ENCODE measurements at places on chromosomes 4 and X. TPM values are rescaled to one million over a fixed set of nuclear protein-coding genes. Genes with fewer than 3 reads are reported as not detected.

TCEAL3 gene
- total RNA-seq: 8.0 TPM

FGF2 gene
- total RNA-seq: 0.41 TPM

DNA sequence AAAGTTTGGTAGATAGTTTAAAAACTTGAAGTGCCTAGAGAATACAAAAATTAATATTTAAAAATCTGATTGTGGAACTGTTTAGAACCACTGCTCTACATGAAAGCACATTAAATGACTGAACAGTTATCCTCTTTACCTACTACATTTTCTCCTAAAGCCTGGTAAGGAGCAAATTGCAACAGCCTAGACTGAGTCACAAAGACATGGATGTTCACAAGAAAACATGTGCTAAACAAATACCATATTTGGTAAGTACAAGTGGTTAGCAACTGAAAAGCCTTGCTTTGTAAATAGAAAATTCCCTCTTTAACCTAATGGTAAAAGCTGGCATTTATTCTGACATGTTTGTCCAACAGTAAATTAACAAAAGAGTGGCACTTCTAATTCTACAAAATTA is 203.1 kb downstream of the FBXO8 start:
- H3K27me3 ChIP-seq: no peaks in the 10 kb centered on the region
- H3K27ac ChIP-seq: no peak overlapping the region
- no peak overlapping the region for H3K4me3 ChIP-seq
- no peak for DNase-seq

DNA sequence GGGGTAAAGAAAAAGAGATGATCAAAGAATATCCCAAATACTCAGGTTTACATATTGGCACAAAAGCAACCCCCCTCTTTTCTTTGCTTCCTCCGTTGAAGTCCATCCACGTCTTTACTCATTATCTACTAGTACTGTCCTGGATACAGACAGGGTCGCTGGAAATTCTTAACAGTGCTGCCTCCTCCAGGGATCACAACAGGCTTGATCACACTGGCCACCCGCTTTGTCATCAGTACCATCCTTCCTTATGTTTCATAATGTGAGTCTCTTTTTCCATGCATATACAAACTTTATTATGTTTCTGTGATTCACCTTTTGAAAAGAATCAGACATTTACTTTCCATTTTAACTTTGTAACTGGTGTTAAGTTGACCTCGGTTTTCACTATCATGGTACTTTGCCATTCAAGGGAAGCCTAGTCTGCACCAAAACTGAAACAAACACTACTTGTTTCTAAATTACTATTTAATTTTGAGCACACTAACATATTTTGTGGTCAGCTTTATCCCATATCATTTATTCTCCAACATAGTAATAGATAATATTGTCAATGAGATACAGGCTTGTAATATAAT is 387.5 kb upstream of the PPP1R2C start:
- H3K4me1 ChIP-seq: no peaks in the 10 kb centered on the region
- DNase-seq: no peak
- no peak overlapping the region for H3K27ac ChIP-seq

DNA sequence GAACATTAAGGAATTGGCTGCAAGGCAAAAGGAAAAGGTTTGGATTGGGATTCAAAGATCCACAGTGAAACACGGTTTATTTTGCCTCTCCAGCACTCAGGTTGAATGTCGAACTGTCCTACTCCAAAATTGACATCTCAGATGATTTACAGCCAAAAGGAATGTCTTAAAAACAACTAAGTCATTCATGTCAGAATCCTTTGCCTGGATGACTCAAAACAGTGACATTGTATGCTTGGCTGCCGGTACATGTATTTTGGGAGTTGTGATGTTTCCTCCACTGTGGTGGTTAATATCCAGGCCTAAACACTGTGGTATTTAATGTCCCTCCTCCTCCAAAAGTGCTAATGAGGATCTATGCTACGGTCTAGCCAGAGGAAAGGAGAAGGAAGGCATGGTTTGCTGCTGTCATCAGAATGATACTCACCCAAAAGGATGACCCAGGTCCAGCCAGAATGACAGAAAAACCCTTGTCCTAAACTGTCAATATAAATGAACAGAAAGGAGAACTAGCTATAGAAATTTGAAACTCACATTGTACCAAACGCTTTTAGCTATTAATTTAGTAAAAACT is 20.9 kb downstream of the PGM2 start:
- H3K4me3 ChIP-seq: no peak overlapping the region
- H3K36me3 ChIP-seq: no peaks in the 10 kb centered on the region
- H3K27me3 ChIP-seq: no peaks in the 10 kb centered on the region
- no peak overlapping the region for H3K27ac ChIP-seq
- H3K4me1 ChIP-seq: no peaks in the 10 kb centered on the region

DNA sequence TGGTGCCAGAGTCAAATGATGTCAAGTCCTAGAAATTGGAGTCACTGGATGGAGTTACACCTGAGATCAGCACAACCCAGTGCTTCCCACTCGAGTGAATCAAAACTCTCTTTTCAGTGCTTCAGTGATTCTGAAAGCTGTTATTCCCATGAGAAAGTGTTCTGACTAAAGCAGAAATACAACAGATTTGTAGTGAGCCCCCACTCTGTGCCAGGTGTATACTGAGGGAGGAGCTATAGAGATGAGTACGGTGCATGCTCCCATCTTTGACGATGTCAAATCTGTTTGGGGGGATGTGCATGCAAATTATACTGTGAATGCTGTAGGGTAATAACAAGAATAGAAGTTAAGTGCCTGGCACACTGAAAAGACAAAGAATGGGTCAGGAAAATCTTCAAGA is 330.2 kb downstream of the HS3ST1 start:
- no peaks in the 10 kb centered on the region for H3K36me3 ChIP-seq
- H3K4me3 ChIP-seq: no peak overlapping the region
- no peaks in the 10 kb centered on the region for H3K27me3 ChIP-seq
- H3K4me1 ChIP-seq: no peaks in the 10 kb centered on the region
